Liver (tissue), 10 donors: ENCODE measurements at places on chromosomes 3 and 15.

DNA sequence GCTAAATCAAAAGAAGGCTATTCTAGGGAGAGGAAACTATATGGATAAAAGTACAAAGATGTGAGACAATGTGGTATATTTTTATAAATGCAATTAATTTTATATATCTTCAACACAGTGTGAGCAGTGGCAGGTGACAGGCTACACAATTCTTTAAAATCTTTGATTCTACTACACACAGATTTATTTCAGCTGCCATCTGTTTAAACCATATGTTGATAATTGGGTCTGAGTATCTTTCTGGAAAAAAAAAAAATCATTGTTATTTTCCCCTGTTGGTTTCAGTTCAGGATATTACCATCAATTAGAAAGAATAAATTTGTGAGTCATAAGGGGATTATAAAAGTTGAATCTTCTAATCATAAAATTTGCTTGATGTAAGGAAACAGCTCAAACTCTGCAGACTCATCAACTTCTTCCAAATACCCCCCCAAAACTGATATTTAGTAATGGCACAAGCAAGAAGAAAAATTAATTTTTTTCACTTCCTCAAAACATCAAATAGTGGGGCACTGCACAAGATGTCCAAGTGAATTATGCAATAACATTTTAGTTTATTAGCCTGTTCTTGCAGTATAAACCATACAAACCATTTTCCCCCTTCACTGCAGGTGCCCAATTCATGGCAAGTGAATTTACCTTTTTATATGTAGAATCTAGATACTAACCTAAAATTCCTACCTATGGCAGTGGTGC is 12.0 kb downstream of the PIERCE2 start:
- no peak for DNase-seq

- no peak for DNase-seq
These were observed 107.9 kb upstream of the ATP10A start for GRCh38 chr15:25971053-25971452.

- no peak for DNase-seq
These were observed 13.0 kb upstream of the HDC start for GRCh38 chr15:50278496-50278895.

GRCh38 chr3:69698728-69699127 is 40.5 kb upstream of the MITF start:
- DNase-seq: no peak

- no peak for DNase-seq
These were observed 208.1 kb downstream of the SV2B start for GRCh38 chr15:91308199-91308598.

DNA sequence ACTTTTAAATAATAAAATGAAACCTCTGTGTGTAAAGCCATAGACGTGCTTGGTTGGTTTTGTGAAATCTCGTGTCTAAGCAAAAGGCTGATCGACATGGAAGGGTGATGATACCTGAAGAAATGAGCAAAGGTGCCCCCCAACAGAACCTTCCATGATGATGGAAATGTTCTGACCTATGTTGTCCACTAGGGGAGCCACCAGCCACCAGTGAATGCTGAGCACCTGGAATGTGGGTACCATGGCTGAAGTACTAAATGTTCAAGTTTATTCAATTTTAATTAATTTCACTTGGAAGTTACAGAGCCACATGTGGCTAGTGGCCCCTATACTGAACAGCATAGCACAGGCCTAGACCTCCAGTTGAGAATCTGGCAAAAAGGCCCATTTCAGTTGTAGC is 158.8 kb downstream of the POLR2M start:
- DNase-seq: no peak

GRCh38 chr15:48538941-48539340 is 106.6 kb downstream of the FBN1 start:
- DNase-seq: no peak

DNA sequence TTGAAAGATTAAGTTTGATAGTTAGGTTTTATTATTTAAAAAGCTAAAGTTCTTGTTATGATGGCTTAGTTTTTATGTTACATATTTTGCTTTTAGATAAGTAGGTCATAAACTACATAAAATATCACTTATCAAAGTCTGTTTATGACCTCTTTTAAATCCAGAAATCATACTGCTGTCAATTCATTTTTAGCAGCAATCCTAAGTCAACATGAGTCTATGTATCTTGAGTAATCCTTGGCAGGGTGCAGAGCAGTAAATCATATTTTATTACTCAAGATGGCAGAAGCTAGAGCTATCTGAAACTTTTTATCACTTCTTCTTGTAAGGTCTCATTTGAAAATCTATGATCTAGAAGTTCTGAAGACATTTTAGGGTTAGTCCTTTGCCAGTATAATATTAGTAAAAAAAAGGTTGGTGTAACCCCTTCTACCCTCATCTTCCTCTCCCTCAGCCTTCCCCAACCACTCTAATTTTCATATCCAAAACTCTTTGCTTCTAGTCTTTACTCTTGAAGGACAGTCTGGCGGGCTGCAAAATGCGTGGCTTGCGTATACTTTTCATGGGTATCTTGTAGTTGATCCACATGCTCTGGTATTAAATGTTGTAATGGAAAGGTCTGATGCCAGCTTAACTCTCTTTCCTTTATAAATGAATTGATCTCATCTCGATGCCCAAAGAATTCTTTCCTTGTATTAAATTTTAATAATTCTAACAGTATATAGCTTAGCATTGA is 134.0 kb upstream of the THRB start:
- no peak for DNase-seq

DNA sequence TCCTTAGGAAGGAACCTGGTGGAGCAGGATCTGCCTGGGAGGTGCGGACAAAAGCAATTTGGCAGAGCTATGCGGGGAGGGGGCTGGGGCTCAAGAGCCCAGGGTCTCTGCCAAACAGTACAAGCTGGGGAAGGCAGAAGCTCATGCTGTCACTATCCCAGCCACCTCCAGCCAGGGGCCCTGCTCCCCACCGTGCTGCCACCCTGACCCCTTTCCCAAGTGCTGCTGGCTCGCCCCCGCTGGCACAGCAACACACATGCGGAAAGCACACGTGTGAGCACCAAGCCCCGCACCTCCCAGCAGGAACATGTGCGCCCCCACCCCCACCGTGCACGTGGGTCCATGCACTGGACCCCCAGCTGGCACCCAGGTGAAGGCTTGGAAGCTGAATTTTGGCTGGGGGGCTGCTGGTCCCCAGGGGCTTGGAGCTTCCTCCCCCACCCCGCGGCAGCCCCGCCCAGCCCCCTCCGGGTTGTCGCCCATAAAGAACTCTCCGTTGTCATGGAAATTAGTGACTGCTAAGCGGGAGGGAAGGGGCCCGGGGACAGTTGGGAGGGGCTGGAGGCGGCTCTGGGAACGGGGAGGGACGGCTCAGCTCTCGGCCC is 742 bp downstream of the CAMKV start:
- no peak for DNase-seq

DNA sequence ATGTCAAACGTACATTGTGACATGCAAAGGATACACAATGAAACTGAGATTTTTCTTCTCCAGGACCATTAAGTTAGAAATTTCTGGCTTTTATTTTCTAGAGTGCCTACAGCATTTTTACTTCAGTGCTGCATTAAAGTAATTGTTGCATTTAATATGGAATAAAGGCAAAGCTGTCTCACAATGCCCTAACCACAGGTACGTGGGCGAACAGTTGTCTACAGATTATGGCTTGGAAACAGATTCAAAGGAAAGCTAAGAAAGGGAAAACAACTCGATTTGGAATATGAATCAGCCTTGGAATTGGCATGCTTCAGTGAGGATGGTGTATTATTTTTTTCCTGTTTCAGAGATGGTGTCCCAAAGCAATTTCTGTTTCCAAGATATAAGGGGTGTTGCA is 79.1 kb upstream of the TUSC7 start:
- no peak for DNase-seq

DNA sequence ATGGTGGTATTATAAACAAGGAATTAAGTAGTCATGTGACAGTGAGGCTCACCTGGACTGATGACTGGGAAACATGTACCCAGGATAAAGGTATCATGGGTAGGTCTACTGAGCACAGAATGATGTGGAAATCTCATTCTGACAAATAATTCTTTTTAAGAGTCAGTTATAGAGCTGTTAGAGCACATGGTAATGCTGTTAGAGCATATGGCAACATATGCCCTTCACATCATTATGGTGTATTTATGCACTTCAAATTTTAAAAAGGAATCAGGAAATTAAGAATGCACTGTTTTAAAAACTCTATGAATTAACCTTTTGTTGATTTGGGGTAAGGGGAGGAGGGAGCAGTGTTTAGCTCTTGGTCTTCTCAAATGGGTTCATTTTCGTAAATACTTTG is 1.7 kb downstream of the SLC6A20 start:
- no peak for DNase-seq

GRCh38 chr15:32679298-32679690 is 37.8 kb downstream of the SCG5 start:
- no peak for DNase-seq
